Right ventricle myocardium superior (tissue), 1 donor: ENCODE measurements at places on chromosomes 2 and 18.

DNA sequence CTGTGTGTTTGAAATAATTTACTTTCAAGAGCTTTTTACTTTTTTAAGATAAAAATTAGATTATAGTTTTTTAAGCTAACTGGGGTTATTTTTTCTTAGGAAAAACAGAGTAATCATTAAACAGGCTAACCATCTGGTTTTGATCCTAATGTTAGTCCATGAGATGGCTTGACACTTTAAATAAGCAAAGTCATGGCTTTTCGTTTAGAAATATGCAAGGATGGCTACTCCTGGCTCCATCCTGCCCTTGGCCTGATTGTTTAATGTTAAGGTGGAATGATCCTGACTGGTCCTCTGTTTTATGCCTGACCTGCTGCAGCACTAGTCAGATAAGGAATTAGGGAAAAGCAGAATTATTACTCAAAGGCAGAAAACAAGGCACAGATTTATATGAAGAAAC is 39.7 kb upstream of the PNPT1 start:
- no peak for DNase-seq

GRCh38 chr2:231751042-231751815 is 29.9 kb downstream of the PDE6D start:
- no peak for DNase-seq

GRCh38 chr2:12057436-12058166 is 311.2 kb downstream of the LPIN1 start:
- peak; percentile 43 for DNase-seq

DNA sequence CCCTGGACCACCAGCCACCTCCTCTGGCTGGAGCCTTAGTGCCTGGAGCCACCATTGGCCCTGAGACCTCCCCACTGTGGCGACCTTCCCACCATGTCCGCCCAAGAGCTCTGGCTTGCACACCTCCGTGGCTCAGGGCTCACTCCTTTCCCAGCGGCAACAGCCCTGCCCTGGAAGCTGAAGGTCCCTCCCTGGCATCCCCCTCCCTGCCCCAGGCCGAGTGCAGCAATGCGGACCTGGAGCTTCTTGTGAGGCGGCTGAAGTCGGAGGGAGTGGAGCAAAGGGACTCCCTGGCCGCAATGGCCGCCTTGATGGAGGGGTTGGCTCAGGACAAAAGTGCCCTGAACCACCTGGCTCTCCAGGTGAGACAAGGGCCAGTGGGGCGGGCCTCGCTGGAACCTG is 28.6 kb downstream of the CROCC2 start:
- DNase-seq: no peak

DNA sequence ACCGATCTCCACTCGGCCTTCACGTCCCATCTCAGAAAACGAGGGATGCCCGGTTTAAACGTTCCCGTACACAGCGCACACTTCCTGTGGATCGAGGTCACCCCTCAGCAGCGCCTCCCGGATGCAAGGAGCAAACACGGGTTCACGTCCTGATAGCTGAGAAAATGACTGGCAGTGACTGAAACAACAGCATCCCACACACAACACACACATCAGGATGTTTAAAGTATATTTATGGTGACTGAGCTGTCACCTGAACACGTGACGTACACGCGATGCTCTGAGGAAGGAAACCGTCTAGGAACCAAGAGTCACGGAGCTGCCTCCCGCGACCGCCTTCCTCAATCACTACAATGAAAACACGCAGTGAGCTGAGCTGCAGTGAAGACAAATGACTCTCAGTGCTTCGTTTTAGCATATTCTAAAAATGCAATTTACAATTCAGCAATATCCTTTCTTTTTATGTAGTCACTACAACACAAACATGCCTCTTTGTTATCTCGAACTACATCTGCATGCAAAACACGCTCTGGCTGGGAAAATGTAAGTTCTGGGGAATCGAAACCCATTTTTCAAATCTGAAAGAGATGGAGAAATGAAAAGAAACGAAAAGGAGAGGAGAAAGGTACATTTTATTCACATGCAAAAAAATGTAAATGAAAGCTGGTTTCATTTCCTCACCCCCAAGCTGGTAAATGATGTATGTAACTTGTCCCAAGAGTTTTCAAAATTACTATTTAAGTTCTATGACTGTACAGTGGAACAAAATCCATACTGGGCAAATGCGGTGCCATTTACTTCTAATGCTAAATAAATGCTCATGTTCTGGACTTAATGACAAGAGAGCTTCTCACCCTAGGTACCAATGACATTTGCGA is 19.8 kb downstream of the HDAC4 start:
- peak; percentile 42 for DNase-seq

- DNase-seq: no peak
Observed at GRCh38 chr18:12034241-12035100, 53.2 kb downstream of the IMPA2 start.

DNA sequence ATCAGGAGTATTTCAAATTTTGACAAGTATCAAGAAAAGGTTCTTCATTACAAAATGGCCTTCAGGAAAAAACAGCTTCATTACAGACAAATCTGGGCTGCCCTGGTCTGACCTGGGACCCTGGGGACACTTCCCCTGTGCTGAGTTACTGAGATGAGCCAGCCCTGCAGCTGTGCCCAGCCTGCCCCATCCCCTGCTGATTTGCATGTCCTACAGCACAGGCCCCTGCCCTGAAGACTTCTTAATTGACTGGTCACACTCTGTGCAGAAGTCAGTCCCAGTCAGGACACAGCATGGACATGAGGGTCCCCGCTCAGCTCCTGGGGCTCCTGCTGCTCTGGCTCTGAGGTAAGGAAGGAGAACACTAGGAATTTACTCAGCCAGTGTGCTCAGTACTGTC is 235.1 kb downstream of the ANKRD36B start:
- no peak for DNase-seq

DNA sequence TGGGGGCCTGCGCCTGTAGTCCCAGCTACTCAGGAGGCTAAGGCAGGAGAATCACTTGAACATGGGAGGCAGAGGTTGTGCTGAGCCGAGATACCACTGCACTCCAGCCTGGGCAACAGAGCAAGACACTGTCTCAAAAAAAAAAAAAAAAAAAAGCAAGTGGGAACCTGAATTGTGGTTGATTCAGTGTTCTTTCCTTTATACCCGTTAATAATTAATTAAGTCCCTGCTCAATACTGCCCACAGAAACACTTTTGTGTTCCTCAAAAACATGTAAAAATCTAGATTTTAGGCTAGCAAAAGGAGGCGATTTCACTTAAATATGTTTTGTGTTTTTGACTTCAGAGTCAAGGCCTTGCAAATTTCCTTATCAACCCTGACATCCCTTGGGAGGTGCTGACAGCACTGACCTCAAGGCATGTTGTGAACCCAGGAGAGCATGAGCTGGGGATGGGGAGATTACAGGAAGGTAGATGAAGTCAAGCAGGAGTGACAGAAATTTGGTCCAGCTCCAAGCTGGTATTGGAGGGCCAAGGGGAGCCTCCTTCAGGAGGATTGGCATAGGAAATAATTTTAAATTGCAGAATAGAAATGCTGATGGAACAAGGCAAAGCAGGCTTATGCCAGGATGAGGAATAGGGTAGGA is 89.0 kb upstream of the PNPT1 start:
- DNase-seq: no peak

DNA sequence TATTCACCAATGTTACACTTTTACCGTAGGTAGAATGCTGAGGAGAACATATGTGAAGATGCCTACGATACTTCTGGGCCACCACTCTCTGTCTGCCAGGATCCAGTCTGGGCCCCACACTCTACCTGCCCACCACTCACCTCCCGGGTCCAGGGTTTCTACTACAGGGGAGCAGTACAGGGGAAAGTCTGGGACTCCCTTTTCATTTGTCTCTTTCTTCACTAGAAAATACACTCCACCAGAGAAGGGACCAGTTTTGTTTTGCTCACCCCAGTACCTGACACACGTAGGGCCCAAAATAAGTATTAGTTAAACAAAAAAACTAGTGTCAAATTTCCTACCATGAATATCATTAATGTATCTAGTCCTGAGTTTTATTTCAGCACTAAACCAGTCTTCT is 21.1 kb downstream of the KANSL3 start:
- DNase-seq: no peak

GRCh38 chr2:194946826-194947225 is 710.2 kb upstream of the SLC39A10 start:
- no peak for DNase-seq

- DNase-seq: peak; percentile 72
Observed at GRCh38 chr2:37344453-37345361, at the start of gene QPCT. Gene QPCT (plus strand): TSS chr2:37344630. CDS start chr2:37344732, 102 bp downstream.

- DNase-seq: no peak
Observed at GRCh38 chr2:183214680-183215079, 90.4 kb downstream of the NUP35 start.

- no peak for DNase-seq
Observed at GRCh38 chr2:238567067-238567855, 140.5 kb downstream of the ASB1 start.

GRCh38 chr2:20532634-20533437 is 86.0 kb downstream of the RHOB start:
- DNase-seq: no peak

DNA sequence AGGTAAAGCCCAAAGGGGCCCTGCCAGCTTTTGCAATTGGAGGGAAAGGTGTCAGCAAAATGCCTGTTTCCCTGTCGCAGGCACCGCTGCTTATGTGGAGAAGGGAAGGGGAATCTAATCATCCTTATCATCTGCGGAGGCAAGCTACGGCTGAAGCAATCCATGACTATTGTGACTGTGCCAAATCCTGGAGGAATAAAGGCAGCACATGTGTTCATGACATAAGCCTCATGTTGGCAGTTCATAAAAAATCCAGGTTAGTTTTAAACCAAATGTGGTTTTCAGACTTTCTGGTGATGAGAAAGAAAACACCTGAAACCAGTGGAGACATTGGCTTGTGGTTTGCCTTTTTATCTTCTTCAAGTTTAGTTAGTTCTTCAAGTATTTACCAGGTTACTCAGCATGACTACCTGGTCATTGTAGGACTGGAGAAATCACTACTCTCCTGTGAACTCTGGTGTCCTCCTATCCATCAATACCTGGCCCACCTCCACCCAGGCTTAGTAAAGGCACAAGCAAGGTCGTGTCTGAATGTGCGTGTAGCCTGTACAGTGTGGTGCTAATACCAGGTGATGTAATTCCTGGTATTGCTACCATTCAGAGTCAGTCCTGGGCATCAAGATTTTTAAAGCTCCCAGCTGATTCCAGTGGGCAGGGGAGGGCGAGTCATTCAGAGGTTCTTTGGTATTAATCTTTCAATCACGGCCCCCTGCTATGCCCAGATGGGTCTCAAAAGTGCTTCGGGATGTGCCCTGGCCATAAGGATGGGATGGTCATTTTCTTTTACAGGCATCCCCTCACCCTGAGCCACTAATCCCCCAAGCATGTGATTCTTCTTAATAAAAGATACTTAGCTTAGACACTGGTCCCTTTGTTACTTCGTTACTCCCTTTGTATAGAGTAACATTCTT is 96.8 kb downstream of the TGFA start:
- no peak for DNase-seq
